ENCODE measurements at places on chromosomes 6 and 20.

- no peak for DNase-seq
Observed at GRCh38 chr20:33097001-33097400, 17.6 kb downstream of the BPIFB4 start.

- DNase-seq, result no peak
Observed at GRCh38 chr6:1485678-1486077, 96.3 kb downstream of the FOXF2 start.

- no peak for DNase-seq
Observed at GRCh38 chr6:37602346-37602745, 95.3 kb downstream of the MDGA1 start.

GRCh38 chr6:43708860-43709653, 21.5 kb upstream of the MRPS18A start:
- DNase-seq, result no peak

- DNase-seq, result no peak
Observed at GRCh38 chr6:18053555-18054445, 66.4 kb upstream of the KIF13A start.

- peak; percentile 58 for DNase-seq
Observed at GRCh38 chr6:79614326-79615305, 16.5 kb upstream of the SH3BGRL2 start.

GRCh38 chr6:132399376-132400074, 1.8 kb downstream of the MOXD1 start:
- DNase-seq, result no peak

DNA sequence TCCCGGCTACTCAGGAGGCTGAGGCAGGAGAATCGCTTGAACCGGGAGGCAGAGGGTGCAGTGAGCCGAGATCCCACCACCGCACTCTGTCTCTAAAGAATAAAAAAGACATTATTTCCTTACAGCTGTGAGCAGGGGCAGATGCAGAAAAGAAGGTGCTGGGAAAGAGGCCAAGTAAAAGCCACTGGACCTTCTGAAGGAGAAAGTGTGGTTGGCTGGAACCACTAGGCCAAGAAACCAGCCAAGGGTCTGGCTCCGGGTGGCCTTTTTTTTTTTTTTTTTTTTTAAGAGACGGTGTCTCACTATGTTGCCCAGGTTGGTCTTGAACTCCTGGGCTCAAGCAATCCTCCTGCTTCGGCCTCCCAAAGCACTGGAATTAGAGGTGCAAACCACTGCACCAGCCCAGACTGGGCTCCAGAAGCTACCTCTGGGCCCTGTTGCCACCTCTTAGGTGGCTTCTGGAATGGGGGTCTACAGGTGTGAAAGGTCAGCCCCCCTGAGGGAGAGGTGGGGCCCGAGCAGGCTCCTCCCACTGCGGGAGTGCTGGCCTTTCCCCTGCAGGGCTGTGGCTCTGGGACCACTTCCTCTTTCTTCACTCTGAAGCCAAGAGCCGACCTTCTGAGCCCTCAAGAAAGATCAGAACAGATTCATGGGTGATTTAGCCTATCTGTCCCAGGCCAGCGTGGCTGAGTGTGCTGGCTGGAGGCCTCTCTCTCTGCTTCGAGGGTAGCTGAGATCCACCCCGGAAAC, at the start of gene FGD2:
Gene FGD2, plus strand, starts transcription at position 595 of the 750 bp plus-strand sequence. CDS start 163 bp downstream, outside the sequence.
- DNase-seq, result no peak

GRCh38 chr6:91634791-91635190, 1047.9 kb upstream of the MAP3K7 start:
- DNase-seq, result no peak

DNA sequence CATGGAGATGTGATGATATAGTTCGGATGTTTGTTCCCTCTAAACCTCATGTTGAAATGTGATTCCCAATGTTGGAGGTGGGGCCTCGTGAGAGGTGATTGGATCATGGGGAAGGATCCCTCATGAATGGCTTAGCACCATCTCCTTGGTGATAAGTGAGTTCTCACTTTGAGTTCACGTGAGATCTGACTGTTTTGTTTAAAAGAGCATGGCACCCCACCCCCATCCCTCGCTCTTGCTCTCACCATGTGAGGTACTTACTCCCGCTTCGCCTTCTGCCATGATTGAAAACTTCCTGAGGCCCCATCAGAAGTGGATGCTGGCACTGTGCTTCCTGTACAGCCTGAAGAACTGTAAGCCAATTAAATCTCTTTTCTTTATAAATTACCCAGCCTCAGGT, 10.9 kb downstream of the SLC32A1 start:
- DNase-seq, result no peak

- DNase-seq, result peak; percentile 63
Observed at GRCh38 chr6:32108094-32108627, 977 bp downstream of the TNXB start.

DNA sequence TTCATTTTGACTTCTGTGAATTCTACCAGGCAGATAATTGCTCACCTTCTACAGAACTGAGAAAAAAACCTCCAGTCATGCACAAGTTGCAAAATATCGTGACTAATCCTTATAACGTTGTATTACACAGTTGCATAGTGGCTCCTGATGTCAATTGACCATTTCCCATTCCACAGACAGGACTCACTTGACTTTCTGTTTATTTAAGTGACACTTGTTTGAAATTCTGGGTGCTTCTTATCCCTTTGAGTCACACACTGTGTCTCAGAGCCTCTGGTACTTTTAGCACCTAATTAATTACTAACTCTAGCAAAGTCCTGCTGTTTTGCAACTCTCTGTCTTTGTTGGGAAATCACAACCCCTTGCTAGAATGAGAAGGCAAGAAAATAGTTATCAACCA, 16.2 kb upstream of the RSPO3 start:
- no peak for DNase-seq

DNA sequence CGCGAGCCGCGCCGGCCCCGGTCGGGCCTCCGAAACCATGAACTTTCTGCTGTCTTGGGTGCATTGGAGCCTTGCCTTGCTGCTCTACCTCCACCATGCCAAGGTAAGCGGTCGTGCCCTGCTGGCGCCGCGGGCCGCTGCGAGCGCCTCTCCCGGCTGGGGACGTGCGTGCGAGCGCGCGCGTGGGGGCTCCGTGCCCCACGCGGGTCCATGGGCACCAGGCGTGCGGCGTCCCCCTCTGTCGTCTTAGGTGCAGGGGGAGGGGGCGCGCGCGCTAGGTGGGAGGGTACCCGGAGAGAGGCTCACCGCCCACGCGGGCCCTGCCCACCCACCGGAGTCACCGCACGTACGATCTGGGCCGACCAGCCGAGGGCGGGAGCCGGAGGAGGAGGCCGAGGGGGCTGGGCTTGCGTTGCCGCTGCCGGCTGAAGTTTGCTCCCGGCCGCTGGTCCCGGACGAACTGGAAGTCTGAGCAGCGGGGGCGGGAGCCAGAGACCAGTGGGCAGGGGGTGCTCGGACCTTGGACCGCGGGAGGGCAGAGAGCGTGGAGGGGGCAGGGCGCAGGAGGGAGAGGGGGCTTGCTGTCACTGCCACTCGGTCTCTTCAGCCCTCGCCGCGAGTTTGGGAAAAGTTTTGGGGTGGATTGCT, 1.3 kb downstream of the VEGFA start:
- peak; percentile 77 for DNase-seq

DNA sequence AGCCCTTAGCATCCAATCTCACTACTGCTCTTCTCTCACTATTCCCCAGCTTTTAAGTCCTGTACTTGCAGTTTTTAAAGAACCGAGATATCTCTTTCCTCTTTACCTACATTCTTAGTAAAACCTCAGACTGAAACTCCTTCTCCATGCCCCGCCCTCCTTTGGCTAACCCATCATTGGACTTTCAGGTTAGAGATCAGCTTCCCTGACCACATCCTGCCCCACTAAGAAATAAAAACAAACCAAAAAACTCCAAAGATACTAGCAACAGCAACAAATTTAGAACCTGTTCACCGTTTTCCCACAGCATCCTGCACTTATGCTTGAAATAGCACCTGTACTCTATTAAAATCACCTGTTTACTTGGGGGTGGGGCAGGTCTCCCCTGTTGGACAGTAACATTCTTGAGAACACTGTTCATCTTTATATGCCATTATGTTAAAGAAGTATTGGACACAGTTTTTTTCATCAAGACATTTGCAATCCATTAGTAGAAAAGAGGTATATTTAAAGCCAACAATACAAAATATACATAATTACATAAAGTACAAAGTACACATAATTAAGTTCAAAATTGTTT, 16.3 kb upstream of the SMAP1 start:
- DNase-seq, result no peak

DNA sequence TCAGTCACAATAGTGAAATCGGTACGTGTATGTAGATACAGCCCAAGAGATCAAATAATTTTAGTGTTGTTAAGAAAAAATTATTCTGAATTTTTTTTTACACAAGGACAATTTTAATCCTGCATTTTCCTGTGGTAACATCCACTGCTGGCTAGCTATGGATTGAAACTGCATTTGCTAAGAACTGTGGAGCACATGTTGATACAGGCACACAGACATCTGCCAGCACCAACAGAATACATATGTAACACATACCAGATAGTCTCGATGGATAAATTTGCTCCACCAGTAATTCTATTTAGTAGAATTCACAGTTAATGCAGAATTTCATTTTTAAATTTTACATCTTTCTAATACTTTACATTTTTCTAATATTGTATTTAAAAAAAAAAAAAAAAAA, 2.2 kb downstream of the ASIP start:
- DNase-seq, result no peak

DNA sequence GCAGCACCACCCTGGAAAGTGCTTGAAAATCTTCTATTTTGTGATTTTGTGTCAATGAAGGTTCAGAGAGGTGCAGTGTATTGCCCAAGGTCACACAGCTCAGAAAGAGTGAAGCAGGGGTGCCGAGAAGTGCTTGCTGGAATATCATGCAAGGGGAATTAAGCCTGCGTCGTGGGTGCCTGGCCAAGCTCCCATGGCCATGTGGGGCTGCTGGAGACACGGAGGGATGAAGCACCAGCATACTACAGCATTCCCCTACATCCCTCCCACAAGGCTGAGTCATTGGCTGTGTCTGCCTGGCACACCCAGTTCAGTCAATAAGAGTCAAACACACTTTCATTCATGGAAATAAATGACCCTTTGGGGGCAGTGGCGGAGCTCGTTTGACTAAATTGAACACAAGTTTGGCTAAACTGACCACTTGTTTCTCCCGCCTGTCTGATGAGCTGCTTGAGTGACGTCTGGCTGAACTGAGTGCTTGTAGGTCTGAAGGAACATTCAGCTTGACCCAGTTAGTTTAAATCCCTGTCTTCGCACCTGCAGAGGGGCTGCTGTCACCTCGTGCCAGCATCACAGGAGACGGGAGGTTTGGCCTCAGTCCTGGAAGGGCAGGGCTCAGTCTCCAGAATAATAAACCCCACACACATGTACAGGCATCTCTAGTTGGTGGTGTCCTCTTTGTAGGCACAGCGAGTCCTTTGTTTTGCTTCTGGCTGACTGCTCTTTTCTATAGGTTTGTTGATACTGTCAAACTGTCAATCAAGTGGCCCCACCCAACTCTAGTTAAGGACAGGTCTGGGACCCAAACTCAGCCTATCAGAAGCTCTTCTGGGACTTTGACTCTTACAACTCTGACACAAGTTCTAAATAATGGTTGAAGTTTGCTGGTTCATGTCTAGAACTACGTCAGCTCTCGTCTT, 8.4 kb upstream of the TGM2 start:
- no peak for DNase-seq

DNA sequence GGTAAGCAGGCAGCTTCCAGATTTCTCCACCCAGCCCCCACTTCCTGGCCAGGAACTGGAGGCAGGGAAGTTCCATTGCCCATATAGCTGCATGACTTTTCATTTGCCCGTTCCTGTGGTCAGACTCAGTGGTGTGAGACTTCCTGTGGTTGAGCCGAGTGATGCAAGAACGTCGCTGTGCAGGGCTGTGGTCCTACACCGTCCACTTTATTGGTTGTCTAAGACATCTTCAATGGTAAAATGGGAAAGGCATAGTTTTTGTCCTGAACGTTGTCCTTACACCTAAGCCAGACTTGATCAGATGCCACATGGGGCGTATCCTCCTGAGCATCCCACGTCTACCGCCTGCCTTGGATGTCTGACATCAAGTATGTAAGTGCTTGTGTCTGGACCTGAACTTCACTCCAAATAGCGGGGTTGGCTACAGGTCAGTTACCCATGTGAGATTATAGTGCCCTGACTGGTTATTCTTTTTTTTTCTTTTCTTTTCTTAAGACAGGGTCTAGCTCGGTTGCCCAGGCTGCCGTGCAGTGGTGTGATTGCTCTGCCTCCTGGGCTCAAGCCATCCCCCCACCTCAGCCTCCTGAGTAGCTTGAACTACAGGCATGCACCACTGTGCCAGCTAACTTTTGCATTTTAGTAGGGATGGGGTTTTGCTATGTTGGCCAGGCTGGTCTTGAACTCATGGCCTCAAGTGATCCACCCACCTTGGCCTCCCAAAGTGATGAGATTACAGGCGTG, 25.9 kb upstream of the GTSF1L start:
- no peak for DNase-seq

GRCh38 chr6:137646484-137646883, 152.3 kb upstream of the OLIG3 start:
- no peak for DNase-seq

DNA sequence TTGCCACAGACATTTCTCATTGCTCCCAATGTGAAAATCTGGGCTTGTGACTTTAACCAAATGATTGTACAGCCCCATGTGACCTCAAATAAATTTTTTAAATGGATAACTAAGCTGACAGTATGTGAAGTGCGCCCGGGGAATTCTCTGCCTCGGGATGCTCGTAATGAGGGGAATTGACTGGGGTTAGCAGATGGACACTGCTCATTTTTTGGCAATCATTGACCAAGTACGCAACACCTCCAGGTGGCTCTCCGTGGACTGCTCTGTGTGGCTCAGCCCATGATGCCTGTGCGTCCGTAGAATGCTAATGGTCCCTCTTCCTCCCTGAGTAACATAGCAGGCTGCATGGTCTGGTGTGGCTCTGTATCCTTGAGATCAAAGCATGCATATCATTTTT, 42.4 kb downstream of the FARS2 start:
- DNase-seq, result no peak

GRCh38 chr6:160963651-160964050, 27.9 kb upstream of the MAP3K4 start:
- DNase-seq, result no peak

GRCh38 chr6:135703621-135704020, 147.9 kb upstream of the PDE7B start:
- no peak for DNase-seq

DNA sequence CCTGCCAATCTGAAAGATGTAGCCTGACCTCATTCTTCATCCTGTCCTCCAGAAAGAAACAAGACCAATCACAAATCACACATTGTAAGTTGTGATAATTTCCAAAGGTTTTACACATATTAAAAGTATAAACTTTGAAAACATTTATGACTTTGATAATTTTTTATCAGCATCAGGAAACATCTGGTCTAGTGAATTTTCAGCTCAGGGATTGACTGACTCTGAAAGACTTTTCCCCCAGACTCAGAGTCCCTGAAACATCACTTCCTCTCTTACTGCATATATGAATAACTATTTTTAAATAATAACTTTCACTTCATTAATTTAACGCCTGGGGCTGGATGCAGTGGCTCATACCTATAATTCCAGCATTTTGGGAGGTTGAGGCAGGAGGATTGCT, 48.5 kb upstream of the SSTR4 start:
- no peak for DNase-seq

DNA sequence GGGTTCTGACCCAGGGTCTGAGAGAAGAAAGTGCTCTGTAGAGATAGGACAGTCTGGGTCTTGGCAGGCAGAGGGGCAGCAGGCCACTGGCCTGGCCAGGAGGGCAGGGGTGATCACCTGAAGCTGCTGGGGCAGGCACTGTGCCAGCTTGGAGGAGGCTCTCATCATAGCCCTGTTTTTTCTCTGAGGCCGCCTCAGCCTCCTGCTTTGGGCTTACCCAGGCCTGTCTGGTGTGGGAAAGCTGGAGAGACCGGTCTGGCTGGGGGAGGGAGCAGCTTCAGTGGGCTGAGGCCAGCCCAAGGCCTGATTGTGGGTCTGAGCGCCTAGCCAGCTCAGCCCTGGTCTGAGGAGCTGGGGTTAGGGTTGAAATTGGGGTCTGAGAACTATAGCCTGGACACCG, 3.9 kb downstream of the LPIN3 start:
- DNase-seq, result no peak

Measured in liver (tissue), 10 donors.